Astrocyte of the spinal cord (primary cell): ENCODE measurements at places on chromosomes 11 and 22.
A peak's percentile ranks its signal among the peaks of the same experiment; 100 is the strongest.

DNA sequence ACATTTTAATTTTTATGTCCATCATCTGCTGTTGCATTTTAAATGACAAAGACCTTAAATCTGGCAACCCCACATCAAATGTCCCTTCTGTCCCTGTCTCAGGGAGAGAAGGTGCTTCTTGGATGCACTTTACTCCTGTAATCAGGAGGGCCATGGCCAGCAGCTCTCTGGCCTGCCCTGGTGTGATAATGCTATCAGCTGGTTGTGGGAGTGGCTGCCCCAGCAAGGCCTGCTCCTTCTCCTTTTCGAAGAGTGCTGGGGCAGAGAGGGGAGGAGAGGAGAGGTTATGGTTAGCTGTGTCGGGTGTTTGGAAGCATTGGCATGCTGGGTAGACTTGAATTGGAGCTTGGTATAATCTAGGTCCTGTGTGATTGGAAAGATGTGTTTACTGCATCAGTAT lies 12.8 kb downstream of the TNRC6B start:
- DNase-seq, result no peak

- DNase-seq, result peak; percentile 57
Observed at GRCh38 chr22:40449676-40450035, 79.3 kb downstream of the SGSM3 start.

DNA sequence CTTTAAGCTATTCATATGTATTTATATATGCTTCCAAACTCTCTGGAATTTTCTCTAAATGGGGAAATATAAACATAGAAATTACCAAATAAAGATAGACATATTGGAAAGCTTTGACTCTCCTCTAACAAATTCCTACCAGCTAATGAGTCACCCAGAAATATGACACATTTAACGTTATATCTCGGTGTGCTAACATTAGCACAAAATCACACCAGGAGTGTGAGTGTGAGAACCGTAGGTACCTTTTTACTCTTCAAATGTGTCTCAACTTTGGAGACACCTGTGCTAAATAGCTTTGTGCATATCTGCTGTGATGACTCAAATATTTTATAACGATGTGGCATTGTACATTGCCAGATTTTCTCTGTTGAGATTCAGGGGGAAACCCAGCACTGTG lies 714.4 kb downstream of the METTL15 start:
- DNase-seq, result no peak

GRCh38 chr22:38487946-38488345 lies 18.2 kb downstream of the DDX17 start:
- DNase-seq, result no peak

DNA sequence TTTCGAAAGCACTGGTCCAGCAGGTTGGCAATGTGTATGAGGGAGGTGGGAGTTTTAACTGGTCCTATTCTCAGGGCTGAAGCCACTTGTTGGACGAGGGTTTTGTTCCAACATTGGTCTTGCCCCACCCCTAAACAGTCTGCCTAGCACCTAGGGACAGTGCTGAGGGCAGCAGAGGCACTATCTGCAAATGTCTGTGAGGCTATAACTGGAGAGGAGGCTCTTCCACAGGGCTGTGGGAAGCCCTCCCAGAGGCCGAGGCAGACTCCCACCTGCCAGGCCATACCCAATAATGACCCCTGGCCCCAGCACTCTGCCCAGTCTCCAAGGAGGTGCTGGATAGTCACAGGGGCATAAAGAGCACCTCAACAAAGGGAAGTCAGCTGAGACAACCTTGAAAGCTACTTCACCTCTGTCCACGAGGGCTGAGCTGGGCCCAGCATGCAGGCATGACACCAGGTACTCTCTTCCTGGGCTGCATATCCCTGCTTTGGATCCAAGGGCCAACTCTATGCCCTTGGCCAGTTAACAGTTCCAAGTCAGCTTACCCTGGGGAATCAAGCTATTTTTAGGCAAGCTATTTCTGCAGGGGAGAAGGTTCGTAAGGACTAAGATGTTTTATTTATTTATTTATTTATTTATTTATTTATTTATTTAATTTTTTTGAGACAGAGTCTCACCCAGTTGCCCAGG lies 40.2 kb upstream of the SLC25A1 start:
- DNase-seq, result no peak

DNA sequence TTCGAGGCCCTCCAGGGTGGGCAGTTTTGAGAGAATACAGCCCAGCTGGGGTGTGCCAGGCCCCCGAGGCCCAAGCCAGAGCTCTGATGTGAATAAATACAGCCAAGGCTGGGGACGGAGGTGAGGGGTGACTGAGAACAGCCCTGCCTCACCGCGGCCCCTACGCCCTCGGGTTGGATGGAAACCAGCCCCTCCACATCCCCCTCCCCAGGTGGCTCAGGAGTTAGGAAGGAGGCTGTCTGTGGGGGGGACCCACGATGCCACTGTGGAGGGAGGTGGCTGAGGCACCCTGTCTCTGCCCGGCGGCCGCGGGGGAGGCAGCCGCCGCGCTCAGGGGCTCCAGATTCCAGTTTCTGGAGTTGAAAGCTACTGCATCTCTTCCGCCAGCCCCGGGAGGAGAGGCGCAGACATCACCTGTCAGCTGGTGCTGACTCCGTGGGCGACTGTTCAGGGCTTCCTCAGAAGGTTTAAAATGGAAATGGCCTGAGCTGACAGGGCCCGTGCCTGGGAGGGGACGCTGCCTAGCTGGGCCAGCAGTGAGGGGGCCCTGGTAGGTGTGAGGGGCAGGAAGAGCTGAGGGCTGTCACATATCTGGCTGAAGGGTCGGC lies 1.4 kb downstream of the FLRT1 start:
- no peak for DNase-seq

DNA sequence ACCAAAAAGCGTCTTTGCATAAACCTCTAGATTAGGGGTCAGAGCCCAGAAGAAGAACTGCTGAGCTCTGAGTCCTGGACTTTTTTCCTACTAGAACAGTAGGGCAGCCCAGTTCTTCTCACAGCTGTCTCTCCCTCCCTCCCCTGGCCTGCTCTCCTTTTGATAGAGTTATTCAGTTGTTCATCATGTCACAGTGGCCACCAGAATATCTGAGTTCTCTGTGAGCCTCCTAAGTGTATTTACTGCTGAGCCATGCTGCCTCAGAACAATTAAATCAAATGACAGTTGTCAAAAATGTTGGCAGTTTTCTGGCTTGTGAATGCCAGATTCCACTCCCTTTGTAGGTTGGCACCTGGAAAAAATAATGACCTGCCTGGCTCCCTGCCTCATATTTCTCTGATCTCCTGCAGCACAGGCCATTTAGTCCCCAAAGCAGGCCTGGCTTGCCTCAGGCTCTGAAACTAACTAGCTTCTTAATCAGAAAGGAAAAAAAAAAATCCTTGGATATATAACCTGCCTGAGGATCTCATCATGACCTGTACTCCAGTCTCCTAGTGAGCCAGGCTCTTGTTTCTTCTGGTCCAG lies 377.4 kb upstream of the LARGE1 start:
- DNase-seq, result no peak

- DNase-seq, result peak; percentile 20
Observed at GRCh38 chr11:67544616-67545242, 21.5 kb upstream of the CABP2 start.

DNA sequence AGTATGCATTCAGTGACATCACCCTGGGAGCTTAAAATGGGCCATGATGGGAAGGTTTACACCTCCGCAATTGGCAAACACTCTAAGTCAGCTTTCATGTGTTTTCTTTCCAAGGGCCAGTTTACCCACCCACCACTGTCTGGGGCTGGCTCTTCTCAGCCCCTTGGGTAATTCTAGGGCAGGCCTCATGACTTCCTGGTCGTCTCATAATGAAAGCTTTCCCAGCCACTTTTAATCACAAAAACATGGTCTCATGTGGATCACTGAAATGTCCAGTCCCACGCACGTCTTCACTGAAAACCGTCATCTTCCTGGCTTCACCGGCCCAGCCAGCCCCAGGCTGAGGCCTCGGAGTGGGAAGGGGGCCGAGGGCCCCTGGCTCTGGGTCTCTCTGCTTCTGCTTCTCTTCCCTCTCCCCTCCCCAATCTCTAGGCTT lies 58.5 kb upstream of the ANO1 start:
- DNase-seq, result no peak

DNA sequence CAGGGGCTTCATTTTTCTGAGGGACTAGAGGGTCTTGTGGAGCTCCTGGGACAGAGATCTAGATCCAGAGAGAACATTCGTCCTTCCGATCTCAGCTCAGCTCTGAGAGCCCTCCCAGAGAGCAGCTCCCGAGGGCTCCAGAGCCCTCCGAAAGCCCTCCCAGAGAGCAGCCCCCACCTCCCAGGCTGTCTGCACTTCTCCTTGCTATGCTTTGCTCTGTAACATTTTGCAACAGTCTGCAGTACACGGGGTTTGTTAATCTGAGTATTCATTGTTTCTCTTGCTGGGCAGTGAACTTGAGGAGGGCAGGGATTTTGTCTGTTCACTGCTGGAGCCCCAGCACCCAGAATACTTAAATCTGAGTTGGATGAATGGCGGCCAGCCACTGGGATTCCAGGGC lies 2.6 kb downstream of the GGA1 start:
- no peak for DNase-seq

GRCh38 chr11:100593291-100593690 lies 93.8 kb upstream of the ARHGAP42 start:
- no peak for DNase-seq

DNA sequence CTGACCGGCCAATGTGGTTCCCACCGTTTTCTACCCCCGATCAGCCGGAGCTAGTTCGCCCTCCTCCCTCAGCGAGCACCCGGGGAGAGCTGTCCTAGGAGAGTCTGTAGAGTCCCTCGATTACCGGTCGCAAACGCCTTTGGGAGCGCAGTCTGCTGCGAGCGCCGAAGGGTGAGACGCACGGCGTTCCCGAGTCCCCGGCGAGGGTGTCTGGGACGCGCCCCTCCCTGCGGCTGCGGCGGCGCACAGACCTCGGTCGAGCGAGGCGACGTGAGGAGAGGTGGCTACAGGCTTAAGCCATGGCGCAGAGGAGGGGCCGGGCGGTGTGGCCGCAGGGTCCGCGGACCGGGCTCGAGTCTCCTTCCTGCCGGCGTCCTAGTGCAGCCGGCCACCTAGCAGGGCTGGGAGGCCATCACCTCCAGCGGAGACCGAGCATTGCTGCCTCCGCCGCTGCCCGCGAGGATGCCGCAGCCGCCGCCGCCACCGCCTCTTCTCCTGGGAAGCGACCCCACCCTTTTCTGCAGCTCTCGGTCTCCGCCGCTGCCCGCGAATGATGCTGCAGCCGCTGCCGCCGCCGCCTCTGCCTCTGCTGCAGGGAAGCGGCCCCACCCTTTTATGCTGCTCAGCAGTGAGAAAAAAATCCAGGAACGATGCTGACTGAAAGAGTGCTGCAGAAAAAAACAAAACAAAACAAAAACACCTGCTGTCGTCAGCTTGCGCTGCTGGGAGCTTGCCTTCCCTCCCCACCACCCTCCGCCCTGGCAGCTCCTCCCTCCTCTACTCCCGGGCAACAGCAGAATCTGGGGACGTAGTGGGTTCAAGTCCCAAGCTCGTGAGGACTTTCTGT lies at the start of gene MAP6:
Gene MAP6 (minus strand): TSS at position 588 of the 847 bp plus-strand sequence. CDS start 669 bp downstream, outside the sequence.
- DNase-seq, result peak; percentile 10

DNA sequence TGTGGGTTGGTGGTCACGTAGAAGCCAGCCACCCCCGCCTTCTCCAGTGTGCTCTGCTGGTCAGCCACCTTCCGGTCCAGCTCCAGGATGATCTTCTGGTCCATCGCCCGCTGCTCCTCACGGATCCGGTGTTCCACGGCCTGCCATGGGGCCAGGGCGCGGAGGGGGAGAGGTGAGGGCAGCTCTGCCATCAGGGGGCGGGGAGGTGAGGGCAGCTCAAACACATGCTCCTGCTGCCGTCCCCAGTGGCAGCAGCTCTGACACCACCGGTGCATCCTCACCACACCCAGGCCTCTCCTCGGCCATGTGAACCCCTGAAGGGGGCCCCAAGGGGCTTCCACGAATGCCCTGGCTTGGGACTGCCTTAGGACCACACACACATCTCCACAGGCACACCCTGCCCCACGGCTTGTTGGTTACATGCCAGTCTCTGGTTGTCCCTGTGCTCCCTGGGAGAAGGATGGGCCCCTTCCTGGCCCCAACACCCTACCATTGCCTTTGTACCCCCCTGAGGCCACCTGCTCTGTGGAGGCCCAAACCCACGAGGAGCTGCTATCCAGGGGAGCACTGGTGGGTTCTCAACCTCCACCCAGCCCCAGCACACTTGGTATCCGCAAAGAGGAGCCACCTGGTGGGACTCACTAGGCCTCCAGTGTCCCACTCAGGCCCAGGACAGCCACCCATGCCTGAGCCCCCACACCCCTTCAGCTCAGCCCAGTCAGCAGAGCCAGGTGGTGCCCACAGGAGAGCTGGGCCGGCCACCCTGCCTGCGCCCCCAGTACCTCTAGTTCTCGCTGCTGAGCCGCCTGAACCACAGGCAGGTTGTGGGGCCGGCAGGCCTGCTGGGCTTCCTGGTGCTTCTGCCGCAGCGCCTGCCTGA lies 4.3 kb downstream of the DGCR6L start:
- no peak for DNase-seq

DNA sequence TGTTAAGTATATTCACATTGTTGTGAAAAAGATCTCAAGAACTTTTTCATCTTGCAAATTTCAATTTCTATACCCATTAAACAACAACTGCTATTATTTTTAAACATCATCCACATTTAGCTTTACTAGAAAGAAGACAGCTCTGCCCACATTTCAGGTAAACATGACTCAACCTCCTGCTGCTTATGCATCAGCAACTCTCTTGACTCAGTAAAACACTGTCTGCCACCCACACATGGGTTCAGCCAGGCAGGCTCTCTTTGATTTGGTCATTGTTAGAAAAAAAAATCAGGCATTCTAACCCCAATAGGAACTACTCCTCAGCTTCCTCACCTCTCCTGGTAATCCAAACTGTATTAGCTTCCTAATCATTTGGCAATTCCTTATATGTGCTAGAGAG lies 5.1 kb upstream of the ENDOD1 start:
- no peak for DNase-seq

GRCh38 chr22:33350491-33350890 lies 292.3 kb upstream of the SYN3 start:
- no peak for DNase-seq

- peak; percentile 38 for DNase-seq
Observed at GRCh38 chr22:44023404-44024287, 456 bp upstream of the PARVB start.
